GM06990 (cell line): ENCODE measurements at places on chromosomes 16 and 17.

- no peak for DNase-seq
Measured at GRCh38 chr17:49970498-49970897, 1.5 kb downstream of the DLX4 start.

DNA sequence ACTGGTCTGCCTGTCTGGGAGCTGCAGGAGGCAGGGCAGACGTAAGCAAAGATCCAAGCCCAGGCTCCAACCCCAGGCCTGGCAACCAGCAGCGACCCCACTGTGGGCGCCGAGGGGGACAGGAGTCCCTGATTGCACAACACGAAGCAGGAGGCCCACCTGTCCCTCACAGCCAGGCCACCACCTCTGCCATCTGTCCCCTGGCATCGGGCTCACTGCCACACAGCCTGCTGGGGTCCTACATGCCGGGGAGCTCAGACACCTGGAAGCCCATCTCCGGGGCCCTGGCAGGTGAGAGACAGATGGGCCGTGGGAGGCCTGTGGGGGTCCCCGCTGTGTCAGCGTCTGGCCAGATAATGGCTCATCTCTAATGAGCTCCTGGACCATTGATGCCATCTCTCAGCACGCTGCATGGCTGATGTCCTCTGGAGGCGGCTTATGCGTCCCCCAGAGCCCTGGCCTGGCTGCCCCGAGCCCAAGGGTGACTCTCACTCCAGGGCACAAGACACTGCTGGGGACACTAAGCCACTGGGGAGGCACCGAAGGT lies 11.3 kb upstream of the RASD1 start:
- DNase-seq = no peak

DNA sequence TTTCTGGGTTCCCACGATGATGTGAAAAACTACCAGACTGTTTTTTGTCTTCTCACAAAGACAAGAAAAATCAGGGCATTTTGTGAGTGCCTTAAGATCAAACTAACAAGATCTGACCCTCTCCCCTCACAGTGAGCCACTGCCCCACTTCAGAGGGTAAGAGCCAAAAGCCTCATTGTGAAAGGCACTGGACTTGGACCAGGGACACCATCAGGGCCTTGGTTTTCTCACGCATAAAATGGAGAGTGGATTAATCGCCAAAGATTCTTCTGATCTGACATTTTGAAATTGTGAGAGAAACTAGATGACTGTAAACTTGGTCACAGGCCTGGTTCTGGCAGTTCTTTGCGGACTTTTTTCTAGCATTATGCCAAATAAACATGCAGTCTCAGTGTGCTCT lies 21.0 kb upstream of the ENDOV start:
- no peak for DNase-seq

GRCh38 chr17:52079496-52079895 lies 79.0 kb downstream of the CA10 start:
- DNase-seq = no peak

GRCh38 chr17:77882481-77883212 lies 75.9 kb upstream of the TNRC6C start:
- peak; percentile 74 for DNase-seq

GRCh38 chr16:10762336-10763016 lies 18.8 kb downstream of the NUBP1 start:
- DNase-seq = no peak

GRCh38 chr16:49347476-49347875 lies 26.1 kb upstream of the C16orf78 start:
- no peak for DNase-seq

- no peak for DNase-seq
Measured at GRCh38 chr17:65123757-65124675, 13.2 kb upstream of the RGS9 start.

DNA sequence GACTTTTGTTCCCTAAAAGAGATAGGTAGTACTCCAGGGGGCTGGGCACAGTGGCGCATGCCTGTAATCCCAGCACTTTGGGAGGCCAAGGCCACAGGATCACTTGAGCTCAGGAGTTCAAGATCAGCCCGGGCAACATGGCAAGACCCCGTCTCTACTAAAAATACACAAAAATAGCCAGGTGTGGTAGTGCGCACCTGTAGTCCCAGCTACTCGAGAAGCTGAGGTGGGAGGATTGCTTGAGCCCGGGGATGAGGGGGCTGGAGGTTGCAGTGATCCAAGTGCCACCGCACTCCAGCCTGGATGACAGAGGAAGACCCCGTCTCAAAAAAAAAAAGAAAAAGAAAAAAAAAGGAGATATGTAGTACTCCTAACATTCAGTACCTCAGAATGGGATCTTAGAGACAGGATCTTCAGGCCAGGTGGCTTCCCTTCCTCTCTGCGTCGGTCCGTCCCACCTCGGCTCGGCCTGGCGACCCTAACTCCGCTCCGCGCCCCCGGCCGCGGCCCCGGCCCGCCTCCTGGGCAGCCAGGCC lies 89.6 kb downstream of the CDC27 start:
- DNase-seq = no peak

DNA sequence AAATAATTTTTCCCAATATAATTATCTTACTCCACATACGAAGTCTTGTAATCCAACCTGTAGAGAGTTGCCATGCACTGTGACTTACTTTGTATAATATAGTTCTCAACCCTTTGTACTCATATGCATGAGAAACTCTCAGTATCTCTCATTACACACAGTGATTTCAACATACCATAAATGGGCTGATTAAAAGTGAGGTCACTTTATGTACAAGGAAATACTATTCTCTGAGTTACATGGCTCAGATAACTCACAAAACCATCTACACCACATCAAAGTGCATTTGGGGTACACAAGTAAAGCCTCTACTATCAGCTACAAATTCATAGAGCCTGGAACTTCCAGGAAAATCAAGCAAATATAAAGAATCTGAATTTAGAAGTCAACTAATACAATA lies 27.9 kb downstream of the SLFN12 start:
- DNase-seq = no peak

- DNase-seq = no peak
Measured at GRCh38 chr17:21269394-21269793, 15.1 kb upstream of the MAP2K3 start.

- no peak for DNase-seq
Measured at GRCh38 chr17:2420176-2420575, 19.3 kb upstream of the MNT start.

GRCh38 chr16:85728879-85729278 lies 22.0 kb downstream of the C16orf74 start:
- DNase-seq = no peak

- DNase-seq = no peak
Measured at GRCh38 chr17:41434005-41434404, 6.8 kb downstream of the KRT38 start.

DNA sequence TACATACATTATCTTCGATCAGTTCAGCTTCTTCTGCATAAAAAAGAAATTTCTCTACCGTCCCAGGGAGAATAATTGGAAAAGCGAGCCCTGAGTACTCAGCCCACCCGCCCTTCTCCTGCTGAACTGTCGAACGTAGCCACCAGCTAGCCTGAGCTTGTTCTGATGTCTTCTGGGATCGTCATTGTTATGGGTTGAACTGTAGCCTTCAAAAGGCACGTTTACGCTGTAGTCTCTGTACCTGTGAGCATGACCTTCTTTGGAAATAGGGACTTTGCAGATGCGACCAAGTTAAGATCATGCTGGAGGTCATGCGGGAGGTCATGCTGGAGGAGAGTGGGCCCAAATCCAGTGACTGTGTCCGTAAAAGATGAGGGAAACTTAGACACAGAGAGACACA lies 86.2 kb downstream of the CMIP start:
- DNase-seq = no peak

DNA sequence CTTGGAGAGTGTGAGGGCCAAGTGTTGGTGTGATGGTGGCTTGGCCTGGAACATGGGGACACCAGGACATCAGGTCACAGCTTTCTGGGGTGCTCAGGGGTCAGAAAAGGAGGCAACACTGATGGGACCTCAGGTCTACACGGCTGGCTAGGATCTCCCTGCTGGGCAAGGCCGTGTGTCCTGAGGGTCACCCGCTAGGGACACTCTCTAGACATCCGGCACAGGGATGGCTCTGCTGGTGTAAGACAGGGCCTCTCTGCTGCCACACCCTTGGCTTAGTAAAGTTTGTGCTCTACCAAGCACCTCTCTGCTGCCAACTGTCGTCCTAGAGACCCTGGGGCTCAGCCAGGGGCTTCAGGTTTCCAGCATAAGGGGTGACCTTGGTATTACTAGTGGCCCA lies 16.3 kb downstream of the SLC13A5 start:
- no peak for DNase-seq

DNA sequence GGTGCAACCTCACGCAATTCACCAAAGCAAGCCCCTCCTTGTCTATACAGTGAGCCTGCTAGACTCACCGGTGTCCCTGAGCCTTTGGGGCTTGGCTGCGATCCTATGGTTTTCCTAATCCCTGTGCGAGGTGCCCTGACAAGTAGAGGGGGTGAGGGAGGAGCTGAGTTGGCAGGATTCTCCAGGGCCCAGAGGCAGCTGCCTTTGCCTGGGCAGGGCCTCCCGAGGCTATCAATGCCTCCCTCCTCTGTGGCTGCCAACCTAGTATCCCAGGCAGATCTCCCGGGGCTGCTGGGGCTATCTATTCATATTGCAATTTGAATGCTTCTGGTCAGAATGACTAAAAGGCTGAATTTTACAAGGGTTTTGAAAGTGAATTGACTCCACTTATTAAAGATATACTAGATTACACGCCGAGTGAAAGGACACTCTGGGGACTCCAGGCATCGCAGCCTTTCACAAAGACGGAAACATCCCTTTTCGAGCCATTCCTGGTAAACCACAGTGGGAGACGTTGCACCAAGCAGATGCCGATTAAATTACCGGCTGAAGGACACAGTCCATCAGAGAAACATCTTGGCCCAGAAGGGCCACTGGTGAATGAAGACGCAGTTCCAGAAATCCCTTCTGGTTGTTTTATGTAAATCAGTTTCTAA lies 11.3 kb upstream of the PITPNM3 start:
- no peak for DNase-seq

GRCh38 chr17:62911114-62911513 lies 54.9 kb upstream of the TANC2 start:
- no peak for DNase-seq

DNA sequence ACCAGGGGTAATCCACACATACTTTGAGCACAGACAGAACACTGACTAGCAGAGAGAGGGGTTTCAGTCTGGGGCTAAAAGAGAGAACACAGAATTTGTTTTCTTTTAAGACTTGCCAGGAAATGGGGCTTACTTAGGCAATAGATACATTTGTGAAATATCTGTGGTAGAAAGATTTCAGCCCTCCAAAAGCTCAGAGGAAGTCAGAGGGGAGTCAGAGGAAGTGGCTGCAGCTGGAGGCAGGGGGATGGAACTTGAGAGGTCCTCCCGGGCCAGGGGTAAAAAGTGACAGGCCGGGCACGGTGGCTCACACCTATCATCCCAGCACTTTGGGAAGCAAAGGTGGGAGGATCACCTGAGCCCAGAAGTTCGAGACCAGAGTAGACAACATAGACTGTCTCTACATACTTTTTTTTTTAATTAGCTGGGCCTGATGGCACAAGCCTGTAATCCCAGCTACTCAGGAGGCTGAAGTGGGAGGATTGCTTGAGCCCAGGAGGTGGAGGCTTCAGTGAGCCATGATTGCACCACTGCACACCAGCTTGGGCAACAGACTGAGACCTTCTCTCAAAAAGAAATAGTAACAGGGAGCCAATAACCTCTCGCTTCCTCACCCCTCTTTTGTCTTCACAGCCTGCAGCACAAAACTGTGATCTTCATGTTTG lies 49.9 kb downstream of the NLRC5 start:
- peak; percentile 59 for DNase-seq

DNA sequence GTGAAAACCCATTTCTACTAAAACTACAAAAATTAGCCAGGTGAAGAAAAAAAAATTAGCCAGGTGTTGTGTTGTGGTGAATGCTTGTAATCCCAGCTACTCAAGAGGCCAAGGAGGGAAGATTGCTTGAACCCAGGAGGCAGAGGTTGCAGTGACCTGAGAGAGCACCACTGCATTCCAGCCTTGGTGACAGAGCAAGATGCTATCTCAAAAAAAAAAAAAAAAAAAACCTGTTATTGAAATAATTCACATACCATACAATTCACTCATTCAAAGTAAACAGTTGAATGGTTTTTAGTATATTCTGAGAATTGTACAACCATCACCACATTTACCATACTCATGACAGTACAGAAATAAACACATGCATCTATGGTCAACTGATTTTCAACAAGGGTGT lies 31.0 kb downstream of the ZNRF1 start:
- DNase-seq = no peak

GRCh38 chr17:73096211-73096610 lies 3.7 kb upstream of the SLC39A11 start:
- no peak for DNase-seq

DNA sequence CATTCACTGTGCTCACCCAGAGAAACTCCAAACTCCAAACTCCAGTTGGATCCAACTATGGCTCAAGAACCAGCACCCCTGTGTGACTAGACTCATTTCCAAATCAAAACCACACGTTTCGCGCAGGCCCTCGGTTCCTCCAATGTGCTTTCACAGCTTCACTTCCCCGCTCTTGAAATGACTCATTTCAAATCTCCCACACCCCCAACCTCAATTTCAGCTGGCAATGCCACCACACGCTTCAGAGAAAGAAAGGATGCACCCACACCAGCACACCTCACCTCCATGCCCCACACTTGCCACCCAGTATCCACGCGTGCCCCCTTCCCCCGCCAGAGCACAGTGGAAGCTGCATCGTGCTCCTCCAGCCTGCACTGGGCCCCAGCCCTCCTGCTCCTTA lies 9.0 kb downstream of the TMEM92 start:
- DNase-seq = peak; percentile 58

GRCh38 chr16:88775825-88776224 lies 9.2 kb downstream of the PIEZO1 start:
- no peak for DNase-seq

DNA sequence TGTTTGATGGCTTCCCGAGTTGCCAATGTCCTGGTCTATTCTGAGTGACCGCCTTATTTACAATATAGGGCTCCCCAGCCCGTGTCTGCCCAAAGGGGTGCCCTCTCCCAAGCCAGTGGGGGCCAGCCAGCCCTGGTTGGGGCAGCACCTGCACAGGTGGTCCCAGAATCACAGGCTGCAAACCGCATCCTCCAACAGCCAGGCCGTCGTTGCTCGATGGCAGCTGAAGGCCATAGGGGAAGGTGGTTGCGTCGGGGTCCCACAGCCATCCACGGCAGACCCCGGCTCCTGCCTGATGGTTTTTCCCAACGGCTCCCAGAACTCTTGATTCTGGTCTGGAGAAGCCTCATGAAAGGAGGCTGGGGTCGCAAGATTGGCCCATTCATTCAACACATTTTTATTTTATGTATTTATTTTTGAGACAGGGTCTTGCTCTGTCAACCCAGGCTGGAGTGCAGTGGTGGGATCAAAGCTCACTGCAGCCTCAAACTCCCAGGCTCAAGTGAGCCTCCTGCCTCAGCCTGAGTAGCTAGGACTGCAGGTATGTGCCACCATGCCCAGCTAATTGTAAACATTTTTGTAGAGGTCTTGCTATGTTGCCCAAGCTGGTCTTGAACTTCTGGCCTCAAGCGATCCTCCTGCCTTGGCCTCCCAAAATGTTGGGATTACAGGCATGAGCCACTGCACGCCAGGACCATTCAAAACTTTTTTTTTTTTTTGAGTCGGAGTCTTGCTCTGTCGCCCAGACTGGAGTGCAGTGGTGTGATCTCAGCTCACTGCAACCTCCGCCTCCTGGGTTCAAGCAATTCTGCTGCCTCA lies 79.0 kb upstream of the TOB1 start:
- DNase-seq = no peak

- no peak for DNase-seq
Measured at GRCh38 chr17:17151055-17151454, 55.1 kb downstream of the PLD6 start.
